Stimulated activated CD8-positive, alpha-beta memory T cell treated with anti-CD3 and anti-CD28 coated beads, Interleukin-7, amount 100 ng/mL, for 4 hours (primary cell): ENCODE measurements at places on chromosomes 2 and 18.

DNA sequence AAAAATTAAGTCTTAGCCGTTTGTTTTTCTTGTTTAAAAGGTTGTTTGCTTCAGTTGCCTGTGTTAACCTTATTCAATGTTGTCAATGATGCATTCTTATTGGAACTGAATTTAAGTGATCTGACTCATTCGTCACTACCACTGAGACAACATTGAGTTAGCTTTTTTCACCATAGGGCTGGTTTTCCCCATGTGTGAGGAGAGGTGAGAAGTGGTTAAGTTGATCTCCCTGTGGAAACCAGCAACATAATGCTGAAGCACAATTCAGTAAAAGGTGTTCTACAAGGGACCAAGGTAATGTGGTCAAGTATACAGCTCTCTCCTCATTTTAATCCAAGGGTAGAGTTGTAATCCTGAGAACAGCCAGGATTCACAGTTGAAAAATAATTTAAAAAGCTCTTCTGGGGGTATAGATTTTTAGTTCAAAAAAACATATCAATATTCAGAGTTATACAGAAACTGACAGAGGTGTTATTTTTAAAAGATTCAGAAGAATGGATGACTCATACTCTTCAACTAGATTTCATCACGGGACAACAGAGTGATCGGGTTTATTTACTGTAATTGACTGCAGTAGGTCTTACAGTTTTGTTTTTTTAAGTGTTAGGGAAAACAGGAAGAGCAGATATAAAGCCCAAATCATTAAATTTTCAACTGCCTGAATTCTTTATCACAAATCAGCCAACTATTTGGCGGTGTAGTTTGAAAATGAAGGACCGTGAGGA is 12.6 kb downstream of the NOP58 start:
- no peak for DNase-seq

DNA sequence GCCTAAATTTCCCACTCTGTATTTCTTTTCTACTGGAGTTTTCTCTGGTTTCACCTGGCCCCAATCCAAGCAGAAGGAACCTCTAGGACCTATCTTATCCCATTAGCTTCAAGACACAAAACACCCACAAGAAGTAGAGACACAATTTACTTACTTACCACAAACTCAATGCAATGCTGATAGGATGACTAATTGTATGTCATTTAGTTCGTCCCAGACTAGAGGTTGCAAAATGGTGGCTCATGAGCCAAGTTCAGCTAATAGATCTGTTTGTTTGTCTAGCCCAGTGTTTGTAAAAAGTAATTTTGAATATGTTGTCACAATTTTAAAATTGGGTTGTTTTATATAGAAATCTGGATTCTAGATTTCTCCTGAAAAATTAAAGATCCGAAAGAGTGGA is 34.7 kb upstream of the ZSWIM2 start:
- DNase-seq, result no peak

DNA sequence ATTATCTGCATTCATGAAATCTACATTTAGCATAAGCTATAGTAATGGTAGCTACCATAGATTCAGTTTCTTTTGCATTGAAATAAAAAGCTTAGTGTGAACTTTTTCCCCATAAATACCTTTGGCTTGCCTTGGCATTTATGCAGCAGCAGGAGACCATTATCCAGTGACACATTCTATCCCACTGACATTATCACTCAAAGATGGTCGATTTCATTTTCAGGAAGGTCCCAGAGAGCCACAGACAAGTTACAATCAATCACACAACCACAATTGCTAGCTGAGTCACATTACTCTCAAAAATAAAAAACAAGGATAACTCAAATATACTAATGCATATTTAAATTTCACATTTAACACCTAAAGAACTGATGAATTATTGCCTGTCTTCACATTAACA is 512.7 kb upstream of the CDH2 start:
- DNase-seq, result no peak

GRCh38 chr2:103986001-103986400 is 867.9 kb upstream of the POU3F3 start:
- no peak for DNase-seq

DNA sequence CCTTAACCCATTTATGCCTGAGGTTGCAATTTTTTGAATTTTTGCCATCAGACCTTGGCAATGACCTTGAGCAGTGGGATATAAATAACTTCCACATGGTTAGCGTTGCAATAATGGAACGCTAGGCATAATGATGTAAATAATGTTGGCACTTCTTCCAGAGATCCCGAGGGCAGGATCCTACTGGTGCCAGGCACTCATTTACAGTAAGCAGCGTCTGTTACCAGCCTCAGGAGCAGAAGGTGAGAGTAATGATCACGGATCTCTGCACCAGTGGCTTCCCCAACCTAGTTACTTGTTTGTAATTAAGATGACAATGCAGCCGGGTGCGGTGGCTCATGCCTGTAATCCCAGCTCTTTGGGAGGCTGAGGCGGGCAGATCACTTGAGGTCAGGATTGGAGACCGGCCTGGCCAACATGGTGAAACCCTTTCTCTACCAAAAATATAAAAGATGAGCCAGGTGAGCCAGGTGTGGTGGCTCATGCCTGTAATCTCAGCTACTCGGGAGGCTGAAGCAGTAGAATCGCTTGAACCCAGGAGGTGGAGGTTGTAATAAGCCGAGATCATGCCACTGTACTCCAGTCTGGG is 41.9 kb downstream of the CPO start:
- DNase-seq, result no peak

GRCh38 chr2:160680294-160680693 is 186.7 kb upstream of the RBMS1 start:
- DNase-seq, result no peak

GRCh38 chr2:160784034-160784433 is 290.4 kb upstream of the RBMS1 start:
- DNase-seq, result no peak

- DNase-seq, result no peak
These were observed 70.9 kb downstream of the NFATC1 start for GRCh38 chr18:79466591-79466990.

- peak; percentile 27 for DNase-seq
These were observed 10.5 kb upstream of the MTERF4 start for GRCh38 chr2:241112592-241112991.
